ENCODE measurements at places on chromosomes 6 and 20. TPM values are rescaled to one million over a fixed set of nuclear protein-coding genes. Genes with fewer than 3 reads are reported as not detected.

DNA sequence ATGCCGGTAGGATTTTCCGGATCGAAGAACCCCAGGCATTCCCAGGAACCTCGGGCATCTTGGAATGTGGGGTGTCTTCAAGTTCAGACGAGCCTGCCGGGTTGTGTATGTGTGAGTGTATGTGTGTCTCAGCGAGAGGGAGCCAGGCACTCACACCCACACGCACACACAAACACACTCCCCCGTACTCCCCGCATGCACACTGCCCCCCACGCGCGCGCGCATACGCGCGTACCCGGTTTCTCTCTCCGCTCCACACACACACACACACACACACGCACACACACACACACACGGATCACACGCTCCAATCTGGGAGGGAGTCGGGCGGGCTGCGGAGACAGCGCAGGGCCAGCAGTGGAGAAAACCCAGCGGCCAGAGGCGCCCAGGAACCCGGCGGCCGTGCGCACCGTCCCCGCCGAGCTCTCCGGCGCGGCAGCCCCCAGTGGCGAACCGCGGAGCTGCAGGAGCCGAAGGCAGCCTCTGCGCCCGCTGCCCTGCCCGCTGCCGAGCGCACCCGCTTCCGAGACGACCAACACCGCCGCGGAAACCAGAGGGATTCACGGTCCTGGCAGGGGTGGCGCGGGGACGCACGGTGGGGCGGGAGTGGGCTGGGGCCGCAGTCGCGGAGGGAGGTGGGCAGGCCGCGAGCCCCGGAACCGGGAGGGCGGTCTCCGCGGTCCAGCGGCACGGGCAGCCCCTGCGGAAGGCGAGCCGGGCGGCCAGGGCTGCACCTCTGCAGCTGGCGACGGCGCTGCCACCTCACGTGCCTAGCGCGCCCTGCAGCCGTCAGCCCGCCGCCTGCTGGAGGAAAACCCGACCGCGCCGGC, at the start of gene LRFN2:
TSS of gene LRFN2 (minus strand) at position 125 of the 830 bp plus-strand sequence.
- H3K27ac ChIP-seq = no peak within 1 kb of the TSS
- H3K36me3 ChIP-seq = no peaks in the 10 kb centered on the region

- no peaks in the 10 kb centered on the region for H3K36me3 ChIP-seq
- no peak overlapping the region for H3K27ac ChIP-seq
- DNase-seq = no peak
- H3K4me1 ChIP-seq = no peaks in the 10 kb centered on the region
- H3K27me3 ChIP-seq = no peaks in the 10 kb centered on the region
These were observed 1242.1 kb downstream of the HACE1 start for GRCh38 chr6:103617642-103618041.

GRCh38 chr20:58174708-58175280, 53.7 kb downstream of the ANKRD60 start:
- peak overlapping the region; percentile 88 for H3K27ac ChIP-seq
- no peak for DNase-seq
- peaks cover 7% of the 10 kb centered on the region for H3K4me1 ChIP-seq
- H3K27me3 ChIP-seq = no peaks in the 10 kb centered on the region

GRCh38 chr20:14877301-14878028, 540.1 kb upstream of the FLRT3 start:
- no peaks in the 10 kb centered on the region for H3K36me3 ChIP-seq
- no peaks in the 10 kb centered on the region for H3K27me3 ChIP-seq
- no peak overlapping the region for H3K4me3 ChIP-seq
- H3K4me1 ChIP-seq = no peaks in the 10 kb centered on the region

The CHRNA4 gene
- not detected for total RNA-seq

The SPINT4 gene
- total RNA-seq = not detected

DNA sequence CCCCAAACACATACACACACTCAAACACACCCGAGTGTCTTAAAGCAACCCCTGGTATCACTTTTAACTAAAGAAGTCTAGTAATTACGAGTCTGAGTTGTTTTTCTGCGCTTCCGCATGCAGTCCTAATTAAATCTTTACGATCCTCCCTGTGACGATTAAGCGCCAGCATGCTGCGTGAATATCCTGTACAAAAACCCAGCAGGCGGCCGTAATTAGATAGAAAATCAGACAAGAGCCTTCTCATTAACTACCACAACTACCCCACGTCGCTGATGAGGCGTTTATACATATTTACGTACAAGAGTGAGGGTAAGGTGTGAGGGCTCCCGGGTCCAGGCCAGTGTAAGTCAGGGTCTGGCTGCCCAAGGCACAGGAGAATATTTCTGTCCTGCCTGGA, 8.1 kb downstream of the TFAP2B start:
- no peaks in the 10 kb centered on the region for H3K4me1 ChIP-seq
- H3K4me3 ChIP-seq = peak overlapping the region; percentile 78
- H3K27me3 ChIP-seq = peaks cover 37% of the 10 kb centered on the region
- no peak for DNase-seq
- no peaks in the 10 kb centered on the region for H3K36me3 ChIP-seq

- no peak for DNase-seq
- peaks cover 9% of the 10 kb centered on the region for H3K4me1 ChIP-seq
- H3K4me3 ChIP-seq = no peak overlapping the region
- H3K27ac ChIP-seq = no peak overlapping the region
- no peaks in the 10 kb centered on the region for H3K36me3 ChIP-seq
- H3K27me3 ChIP-seq = no peaks in the 10 kb centered on the region
These were observed 34.3 kb downstream of the KCNB1 start for GRCh38 chr20:49447946-49448809.

GRCh38 chr6:7777074-7777473, 51.2 kb downstream of the BMP6 start:
- H3K4me1 ChIP-seq = no peaks in the 10 kb centered on the region
- no peaks in the 10 kb centered on the region for H3K36me3 ChIP-seq
- no peak overlapping the region for H3K4me3 ChIP-seq
- DNase-seq = no peak

GRCh38 chr6:54072635-54073313, 38.5 kb upstream of the MLIP start:
- H3K27ac ChIP-seq = no peak overlapping the region
- no peaks in the 10 kb centered on the region for H3K4me1 ChIP-seq
- H3K36me3 ChIP-seq = no peaks in the 10 kb centered on the region
- no peak overlapping the region for H3K4me3 ChIP-seq

The OR2B6 gene
- not detected for total RNA-seq

The JAG1 gene
- total RNA-seq = 75.7 TPM

- H3K36me3 ChIP-seq = no peaks in the 10 kb centered on the region
- no peak for DNase-seq
- H3K27ac ChIP-seq = no peak overlapping the region
- H3K4me3 ChIP-seq = no peak overlapping the region
These were observed 81.7 kb downstream of the TOX2 start for GRCh38 chr20:43996240-43996930.

The NRN1 gene
- 81.4 TPM for total RNA-seq

- H3K36me3 ChIP-seq = no peaks in the 10 kb centered on the region
- no peaks in the 10 kb centered on the region for H3K27me3 ChIP-seq
- H3K4me3 ChIP-seq = no peak overlapping the region
- H3K4me1 ChIP-seq = no peaks in the 10 kb centered on the region
These were observed 46.1 kb upstream of the ZNF831 start for GRCh38 chr20:59117526-59117925.

- DNase-seq = no peak
- no peaks in the 10 kb centered on the region for H3K4me1 ChIP-seq
- H3K36me3 ChIP-seq = no peaks in the 10 kb centered on the region
- H3K27ac ChIP-seq = no peak overlapping the region
- no peaks in the 10 kb centered on the region for H3K27me3 ChIP-seq
These were observed 12.4 kb upstream of the MYLK2 start for GRCh38 chr20:31806564-31807355.

DNA sequence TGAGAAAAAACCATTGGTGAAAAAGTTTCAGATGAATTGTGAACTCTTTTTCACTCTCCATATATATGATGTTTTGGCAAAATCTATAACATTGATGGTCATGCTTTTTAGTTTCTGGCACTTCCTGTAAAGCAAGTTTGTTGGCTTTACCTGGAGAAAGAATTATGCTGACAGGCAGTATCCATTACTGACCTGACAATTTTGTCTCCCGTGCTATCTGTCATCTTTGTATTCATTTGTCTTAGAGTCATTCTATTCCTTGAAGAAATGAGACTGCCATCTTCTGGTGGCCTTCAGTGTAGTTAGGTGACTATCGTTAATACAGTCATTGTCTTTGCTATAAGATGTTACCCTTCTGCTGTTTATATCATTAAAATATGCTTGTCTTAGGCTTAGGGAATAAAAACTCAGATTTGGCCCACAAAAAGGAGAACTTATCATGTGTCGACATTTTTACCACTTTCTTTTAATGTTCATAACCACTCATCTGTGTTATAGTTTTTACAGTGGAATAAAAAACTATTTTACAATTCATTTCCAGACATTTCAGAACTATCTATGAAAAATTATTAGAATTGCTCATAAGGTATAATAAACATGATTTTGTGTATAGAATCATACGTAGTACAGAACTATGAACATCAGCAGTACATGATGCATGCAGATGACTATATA, 707.0 kb downstream of the EPM2A start:
- H3K27me3 ChIP-seq = no peaks in the 10 kb centered on the region
- no peak for DNase-seq
- no peaks in the 10 kb centered on the region for H3K36me3 ChIP-seq

GRCh38 chr20:40960521-40960956, 68.1 kb upstream of the TOP1 start:
- no peaks in the 10 kb centered on the region for H3K27me3 ChIP-seq
- DNase-seq = no peak
- no peaks in the 10 kb centered on the region for H3K36me3 ChIP-seq
- peak overlapping the region; percentile 82 for H3K27ac ChIP-seq
- H3K4me3 ChIP-seq = no peak overlapping the region

The JPH2 gene
- 16.4 TPM for total RNA-seq
